ENCODE measurements at places on chromosomes 5 and 9.
A peak's percentile ranks its signal among the peaks of the same experiment; 100 is the strongest.

- DNase-seq: no peak
Observed at GRCh38 chr5:109669991-109670706, 19.6 kb upstream of the MAN2A1 start.

- no peak for DNase-seq
Observed at GRCh38 chr9:84755380-84755779, 85.9 kb downstream of the NTRK2 start.

- peak; percentile 85 for DNase-seq
Observed at GRCh38 chr5:111748304-111748763, 8.7 kb downstream of the NREP start.

DNA sequence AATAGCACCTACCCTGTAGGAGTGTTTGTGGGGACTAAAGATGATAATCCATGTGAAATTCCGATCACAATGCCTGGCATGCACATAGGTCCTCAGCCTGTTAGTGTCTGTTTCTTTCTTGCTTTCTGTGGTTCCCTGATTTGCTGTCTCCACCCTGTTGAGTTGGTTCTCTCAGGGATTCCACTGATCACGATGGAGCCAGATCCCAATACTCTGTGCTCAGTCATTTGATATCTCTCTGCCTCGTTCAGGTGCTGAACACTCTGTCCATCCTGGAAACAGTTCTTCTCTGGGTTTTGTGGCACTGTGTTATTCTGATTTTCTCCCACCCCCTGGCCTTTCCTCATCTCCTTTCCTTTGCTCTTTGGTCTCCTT, 60.8 kb downstream of the ARHGAP26 start:
- DNase-seq: no peak

DNA sequence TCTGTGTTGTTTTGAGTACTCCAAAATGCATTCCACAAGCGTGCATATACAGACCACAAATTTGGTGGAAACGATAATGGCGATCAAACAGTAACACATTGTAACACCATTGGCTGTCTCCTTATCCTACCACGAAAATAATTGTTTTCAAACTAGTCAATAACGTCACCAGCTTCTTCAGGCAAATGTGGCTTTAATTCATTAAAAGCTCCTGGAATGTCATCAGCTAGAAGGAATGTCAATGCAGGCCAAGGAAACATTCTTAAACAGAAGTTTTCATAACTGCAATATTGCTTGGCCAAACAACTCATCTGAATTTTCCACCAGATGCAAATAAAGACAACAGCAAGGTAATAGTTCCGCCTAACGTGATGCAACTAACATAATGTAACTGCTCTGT, 71.6 kb upstream of the XPA start:
- DNase-seq: no peak

GRCh38 chr5:23001120-23001519, 148.0 kb upstream of the CDH12 start:
- no peak for DNase-seq

DNA sequence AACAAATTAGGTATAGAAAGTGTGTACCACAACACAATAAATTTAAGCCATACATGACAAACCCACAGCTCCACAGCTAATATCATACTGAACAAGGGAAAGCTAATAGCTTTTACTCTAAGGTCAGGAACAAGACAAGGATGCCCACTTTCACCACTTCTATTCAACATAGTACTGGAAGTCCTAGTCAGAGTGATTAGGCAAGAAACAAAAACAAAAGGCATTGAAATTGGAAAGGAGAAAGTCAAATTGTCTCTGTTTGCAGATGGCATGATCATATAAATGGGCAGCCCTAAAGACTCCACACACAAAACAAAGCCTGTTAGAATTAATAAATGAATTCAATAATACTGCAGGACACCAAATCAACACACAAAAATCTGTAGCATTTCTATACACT, 548.8 kb downstream of the CTNND2 start:
- DNase-seq: no peak

GRCh38 chr9:29966247-29966646, 2393.0 kb upstream of the C9orf72 start:
- DNase-seq: peak; percentile 46

DNA sequence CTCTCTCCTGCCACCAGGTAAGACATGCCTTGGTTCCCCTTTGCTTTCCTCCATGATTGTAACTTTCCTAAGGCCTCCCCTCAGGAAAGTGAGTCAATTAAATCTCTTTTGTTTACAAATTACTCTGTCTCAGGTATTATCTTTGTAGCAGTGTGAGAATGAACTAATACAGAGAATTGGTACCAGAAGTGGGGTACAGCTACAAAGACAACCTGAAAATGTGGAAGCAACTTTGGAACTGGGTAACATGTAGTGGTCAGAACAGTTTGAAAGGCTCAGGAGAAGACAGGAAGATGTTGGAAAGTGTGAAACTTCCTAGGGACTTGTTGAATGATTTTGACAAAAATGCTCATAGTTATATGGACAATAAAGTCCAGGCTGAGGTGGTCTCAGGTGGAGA, 97.2 kb downstream of the FAM170A start:
- no peak for DNase-seq

DNA sequence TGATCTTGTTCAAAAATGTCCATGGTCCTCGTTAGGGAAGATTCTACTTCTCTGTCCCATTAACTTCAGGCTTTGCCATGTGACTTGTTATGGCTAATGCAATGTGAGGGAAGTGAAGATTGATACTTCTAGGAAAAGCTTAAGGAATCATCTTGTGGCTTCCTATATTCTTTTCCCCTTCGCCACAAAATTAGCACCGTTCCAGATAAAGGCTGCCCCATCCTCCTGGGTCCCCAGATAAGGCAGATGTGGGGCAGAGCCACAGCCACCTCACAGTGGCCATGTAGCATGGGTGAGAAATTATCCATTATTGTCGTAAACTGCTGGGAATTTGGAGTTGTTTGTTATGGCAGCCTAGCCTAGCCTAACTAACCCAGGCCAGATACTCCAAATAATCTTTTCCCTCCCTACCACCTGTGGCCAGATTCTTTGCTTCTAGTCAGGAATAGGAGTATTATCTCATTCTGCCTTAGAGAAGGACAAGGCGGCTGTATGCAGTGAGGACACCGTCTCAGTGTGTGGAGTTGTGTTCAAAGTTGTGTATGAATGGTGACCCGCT, 31.9 kb upstream of the BOD1 start:
- DNase-seq: no peak

GRCh38 chr5:15993919-15994318, 185.7 kb downstream of the MARCHF11 start:
- DNase-seq: no peak

- DNase-seq: peak; percentile 88
Observed at GRCh38 chr5:74919487-74919886, 53.3 kb upstream of the FAM169A start.

GRCh38 chr5:151022511-151023018, 2.2 kb downstream of the GPX3 start:
- DNase-seq: peak; percentile 92

GRCh38 chr5:14930486-14930885, 58.9 kb upstream of the ANKH start:
- no peak for DNase-seq

DNA sequence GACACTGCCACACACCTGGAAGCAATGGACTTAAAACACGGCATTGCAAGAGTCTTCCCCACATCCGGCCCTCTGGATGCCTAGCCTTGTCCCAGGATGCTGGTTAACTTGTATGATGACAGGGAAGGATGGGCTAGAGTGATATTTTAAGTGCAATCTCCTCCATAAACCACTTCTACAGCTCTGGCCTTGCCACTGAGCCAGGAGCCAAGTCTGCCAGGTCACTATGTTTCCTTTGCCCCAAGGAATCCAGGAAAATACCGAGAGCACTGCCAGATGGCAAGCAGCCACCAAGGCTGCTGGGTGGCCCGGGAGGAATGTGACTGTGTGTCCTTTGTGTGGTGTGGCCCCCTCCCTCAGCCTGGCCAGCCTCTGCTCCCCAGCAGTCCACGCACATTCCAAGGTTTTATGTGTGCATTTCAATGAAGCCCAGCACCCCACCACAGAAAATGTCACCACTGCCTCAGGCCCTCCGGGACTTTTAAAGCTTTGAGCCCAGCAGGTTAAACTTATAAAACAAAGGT, 106.0 kb downstream of the FRMD3 start:
- no peak for DNase-seq

DNA sequence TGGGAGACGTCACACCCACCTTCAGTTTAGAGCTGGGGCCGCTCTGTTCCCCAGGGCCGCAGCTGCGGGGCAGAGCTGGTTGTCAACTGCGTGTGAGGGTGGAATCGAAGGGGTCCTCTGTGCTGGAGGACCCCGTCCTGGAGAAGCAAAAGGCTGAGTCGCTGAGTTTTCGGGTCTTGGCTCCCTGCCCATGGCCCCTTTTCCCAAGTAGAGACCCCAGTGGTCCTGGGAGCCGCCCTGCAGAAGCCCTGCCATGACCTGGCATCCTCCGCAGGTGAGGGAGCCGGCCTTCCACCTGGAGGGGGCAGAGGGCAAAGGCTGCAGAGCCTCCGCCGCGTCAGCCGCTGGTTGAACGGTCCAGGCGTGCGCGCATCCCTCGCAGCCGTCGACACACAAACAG, 90.4 kb upstream of the COL5A1 start:
- no peak for DNase-seq

- no peak for DNase-seq
Observed at GRCh38 chr5:161138751-161139455, 286.9 kb upstream of the ATP10B start.

GRCh38 chr5:133423011-133423617, 189.2 kb downstream of the FSTL4 start:
- no peak for DNase-seq

DNA sequence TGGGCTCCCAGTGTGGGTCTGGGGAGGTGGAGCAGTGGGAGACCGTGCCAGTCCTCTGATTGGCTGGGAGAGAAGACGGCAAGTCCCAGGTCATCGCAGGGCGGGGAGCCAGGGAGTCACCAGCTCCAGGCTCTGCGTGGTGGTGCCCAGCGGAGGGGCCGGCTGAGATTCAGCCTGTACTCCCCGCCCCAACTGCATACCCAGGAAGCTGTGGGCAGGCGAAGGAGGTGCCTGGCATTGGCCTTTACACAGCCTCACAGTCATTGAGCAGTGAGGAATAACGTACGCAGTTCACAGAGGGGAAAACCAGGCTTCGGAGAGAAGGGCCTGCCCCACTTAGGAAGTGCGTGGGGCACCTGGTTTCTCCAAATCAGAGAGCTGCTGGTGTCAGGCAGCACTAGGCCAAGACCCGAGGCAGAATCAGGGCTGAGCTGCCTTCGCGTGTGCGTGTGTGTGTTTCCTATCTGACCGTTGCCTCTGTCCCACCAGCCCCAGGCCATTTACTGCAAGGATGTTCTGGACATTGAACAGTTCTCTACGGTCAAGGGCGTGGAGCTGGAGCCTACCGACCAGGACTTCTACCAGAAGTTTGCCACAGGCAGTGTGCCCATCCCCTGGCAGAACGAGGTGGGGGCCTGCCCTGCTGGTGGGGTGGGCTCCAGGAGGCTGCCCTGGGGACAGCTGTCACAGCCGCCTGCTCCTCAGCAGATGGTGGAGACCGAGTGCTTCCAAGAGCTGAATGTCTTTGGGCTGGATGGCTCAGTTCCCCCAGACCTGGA, 6.2 kb upstream of the PRR7 start:
- DNase-seq: no peak

GRCh38 chr9:124183772-124184171, 74.0 kb upstream of the NEK6 start:
- DNase-seq: no peak

DNA sequence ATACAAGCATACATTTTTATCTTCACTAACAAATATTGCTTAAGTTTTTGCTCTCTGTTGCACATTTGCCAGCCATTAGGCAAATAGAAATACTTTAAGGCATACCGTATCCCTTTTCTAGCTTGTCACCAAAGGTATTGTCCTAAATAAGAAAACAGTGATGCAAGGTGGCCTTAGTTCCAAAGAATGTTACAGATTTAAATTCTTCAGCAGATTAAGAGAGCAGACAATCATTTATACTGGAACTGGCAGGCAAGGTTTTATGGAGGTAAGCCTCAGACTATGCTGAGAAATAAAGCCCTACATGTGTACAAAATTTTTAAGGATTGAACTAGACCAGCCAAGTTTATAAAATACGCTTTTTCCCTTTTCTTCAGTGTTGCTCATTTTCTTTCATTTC, 247.8 kb downstream of the IZUMO3 start:
- no peak for DNase-seq

GRCh38 chr5:181255276-181255675, 5.7 kb downstream of the TRIM52 start:
- DNase-seq: no peak

DNA sequence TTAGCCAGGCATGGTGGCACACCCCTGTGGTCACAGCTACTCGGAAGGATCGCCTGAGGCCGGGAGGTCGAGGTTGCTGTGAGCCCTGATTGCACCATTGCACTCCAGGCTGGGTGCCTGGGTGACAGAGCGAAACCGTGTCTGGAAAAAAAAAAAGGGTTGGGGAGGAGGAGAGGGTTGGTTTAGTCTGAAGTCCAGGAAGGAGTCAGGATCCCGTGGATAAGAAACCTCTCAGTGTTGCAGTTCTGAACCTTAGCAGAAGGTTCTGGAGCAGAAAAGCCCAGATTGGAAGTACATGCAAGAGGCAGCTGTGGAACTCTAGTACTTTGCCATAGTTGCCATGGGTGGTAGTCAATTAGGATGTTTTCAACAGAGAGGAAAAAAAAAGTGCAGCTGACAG, 125.2 kb upstream of the CPEB4 start:
- DNase-seq: no peak

DNA sequence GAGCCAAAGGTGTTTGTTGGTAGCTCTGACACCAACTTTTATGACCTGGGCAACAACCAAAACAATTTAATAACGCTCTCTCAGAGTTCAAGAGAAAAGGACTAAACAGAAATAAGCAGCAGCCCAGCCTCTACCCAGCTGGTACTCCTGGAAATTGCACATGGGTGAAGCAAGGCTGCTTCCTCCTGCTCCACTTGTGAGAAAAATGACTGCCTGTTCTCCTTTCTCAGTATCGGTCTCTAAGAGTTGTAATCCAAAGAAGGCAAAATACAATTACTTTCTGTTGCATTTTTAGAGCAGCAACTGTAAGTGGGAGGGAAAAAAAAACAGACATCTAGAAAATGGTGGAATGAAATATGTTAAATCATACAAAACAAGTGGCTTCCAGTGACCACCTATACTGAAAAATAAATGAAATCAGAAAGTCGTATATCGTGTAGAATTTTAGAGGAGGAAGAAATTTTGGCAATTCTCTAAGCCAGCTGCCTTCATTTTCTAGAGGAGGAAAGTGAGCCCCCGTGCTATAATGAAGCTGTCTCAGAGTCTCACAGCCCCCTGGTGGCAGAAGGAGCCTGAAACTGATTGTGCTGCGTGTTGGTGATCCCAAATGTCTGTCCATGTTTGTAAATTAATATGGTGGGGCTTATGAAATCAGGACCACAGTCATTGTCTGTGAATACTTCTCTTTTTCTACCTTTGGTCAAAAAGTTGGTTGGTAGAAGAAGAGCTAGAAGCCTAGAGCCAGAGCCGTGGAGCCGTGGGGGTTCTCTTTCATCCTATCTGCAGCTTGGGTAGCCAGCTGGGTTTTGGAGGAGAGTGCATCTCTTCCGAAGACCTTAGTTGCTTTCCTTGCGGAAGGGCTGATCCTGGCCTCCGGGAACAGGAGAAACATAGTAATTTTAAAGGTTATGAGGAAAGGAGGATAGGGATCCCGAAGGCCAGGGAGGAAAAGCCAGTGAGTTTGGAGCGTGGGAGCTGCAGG, 139.9 kb downstream of the PIP5K1B start:
- no peak for DNase-seq

GRCh38 chr5:133841831-133842750, 126.3 kb downstream of the C5orf15 start:
- no peak for DNase-seq

GRCh38 chr5:15034379-15034778, 162.8 kb upstream of the ANKH start:
- no peak for DNase-seq

Measured in RWPE1 (cell line).